ENCODE measurements at places on chromosomes 1 and 21.

GRCh38 chr1:203666609-203667008, 40.0 kb downstream of the ATP2B4 start:
- no peak for DNase-seq

DNA sequence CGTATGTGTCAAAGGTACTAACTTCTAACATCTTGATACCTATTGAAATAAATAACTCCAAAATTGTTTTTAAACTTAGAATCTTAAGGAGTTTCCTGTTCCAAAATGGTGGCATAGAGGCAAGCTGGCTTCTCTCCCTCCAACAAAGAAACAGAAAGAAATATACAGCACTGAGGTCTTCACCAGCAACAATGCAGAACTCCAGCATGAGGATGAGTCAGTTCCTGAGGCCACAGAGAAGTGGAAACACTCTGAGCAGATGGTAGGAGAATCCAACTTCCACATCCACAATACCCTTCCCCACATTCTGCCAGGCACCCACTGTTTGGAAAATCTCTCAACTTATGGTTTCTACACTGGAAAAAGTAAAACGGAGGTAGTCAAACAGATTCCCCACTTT, 12.2 kb upstream of the PPIH start:
- DNase-seq, result no peak

- peak; percentile 76 for DNase-seq
These were observed 117.8 kb downstream of the HHAT start for GRCh38 chr1:210446479-210446878.

DNA sequence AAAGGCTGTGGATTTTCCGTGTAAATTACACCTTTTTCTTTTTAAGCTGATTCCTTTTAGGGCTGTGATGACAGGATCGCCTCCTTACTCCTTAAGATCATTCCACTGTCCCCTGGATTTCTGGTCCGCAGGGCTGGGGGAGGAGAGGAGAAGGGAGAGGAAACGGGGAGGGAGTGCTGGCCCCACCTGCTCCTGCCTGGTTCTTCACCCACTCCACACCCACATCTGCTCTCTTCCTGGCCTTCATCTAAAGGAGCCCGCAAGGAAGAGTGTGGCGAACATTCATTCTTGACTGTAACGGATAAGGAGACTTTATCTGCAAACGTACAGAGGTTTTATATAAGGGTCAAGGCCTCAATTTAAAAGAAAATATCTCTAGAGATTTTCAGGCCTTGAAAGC, 242.0 kb downstream of the RHOU start:
- DNase-seq, result no peak

DNA sequence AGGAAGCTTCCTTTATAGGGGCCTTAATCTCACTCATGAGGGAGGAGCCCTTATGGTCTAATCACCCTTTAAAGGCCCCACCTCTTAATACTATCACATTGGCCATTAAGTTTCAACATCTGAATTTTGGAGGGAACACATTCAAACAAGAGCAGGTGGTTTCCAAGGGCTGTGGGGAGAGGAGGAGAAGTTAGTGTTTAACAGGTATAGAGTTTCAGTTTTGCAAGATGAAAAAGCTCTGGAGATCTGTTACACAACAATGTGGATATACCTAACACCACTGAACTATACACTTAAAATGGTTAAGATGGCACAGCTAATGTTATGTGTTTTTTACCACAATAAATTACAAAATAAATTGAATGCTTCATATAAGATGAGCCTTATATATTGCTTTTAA, 113.4 kb upstream of the DNAH14 start:
- no peak for DNase-seq

- DNase-seq, result no peak
These were observed 10.9 kb upstream of the SAMD11 start for GRCh38 chr1:912740-913301.

GRCh38 chr1:23422941-23423340, 1.6 kb downstream of the TCEA3 start:
- no peak for DNase-seq

DNA sequence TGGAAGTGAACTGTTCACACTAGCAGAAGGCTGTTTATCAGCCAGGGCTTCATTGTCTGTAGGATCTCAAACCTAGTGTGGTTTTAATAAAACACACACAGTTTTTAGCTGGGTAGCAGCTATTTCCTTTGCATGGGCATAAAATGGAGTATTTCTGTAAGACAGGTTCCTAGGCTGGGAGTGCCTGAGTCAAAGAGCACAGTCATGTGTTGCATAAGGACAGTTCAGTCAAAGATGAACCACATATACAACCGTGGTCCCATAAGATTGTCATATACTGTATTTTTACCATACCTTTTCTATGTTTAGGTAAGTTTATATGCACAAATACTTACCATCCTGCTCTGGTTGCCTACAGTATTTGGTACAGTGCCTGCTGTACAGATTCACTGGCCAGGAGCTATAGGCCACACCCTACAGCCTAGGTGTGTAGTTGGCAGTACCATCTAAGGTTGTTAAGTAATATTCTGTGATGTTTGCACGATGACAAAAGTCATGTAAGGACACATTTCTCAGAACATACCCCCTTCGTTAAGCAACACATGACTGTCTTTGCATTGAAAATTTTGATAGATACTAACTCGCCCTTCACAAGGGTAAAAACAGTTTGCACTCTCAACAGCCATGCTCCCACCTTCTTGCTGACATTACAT, 17.2 kb downstream of the LGALS8 start:
- no peak for DNase-seq

- DNase-seq, result no peak
These were observed 7.0 kb downstream of the TRIM33 start for GRCh38 chr1:114503916-114504422.

DNA sequence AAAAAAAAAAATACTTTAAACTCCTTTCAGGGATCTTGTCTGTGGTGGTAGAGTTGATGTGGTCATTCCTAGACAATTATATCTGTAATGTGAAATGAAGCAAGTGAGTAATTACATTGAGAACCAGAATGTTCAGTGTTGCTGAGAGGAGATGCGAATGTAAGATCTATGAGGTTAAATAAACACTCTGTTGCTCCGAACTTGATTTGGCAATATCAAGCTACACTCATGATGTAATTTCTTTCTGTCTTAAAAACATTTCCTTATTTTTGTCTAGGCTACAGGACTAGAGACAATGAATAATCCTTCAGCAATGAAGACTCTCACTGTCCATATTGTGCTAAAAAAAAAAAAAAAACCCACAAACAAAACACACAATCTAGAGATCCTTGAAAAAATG, 63.1 kb upstream of the IGSF5 start:
- DNase-seq, result no peak

DNA sequence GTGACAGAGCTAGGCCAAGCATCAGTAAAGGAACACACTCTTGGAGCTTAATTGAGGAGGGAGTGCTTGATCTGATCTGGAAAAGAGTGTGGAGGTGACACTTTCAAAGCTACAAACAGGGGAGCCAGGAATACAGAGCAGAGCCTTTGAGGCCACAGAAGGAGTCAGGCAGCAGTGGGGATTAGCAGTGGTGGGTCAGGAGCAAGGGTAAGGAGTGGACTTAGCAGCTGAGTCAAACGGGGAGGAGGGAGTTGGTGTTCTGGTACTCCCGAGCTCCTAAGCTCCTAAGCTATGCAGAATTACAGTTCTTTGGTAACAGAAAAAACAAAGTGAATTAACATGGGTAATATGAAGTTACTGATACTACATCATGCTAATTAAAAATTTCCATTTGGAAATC, 14.5 kb downstream of the RAB4A start:
- DNase-seq, result no peak

DNA sequence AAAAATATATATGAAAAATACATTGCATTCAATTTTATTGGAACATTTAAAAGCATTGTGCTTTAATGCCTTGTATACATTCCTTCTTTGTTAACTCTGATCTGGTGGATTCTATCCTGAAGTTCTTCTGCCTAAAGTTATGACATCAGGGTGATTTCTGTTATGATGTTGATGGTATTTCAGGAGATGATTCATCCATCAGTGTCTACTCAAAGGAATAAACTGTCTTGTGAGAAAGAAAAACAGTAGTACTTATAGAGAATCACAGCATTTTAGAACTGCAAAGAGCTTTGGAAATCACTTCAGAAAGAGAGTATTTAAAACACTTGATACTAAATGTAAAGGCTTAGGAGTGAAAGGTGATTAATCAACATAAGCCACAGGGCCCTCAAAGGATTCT, 155.7 kb downstream of the PTPRC start:
- DNase-seq, result peak; percentile 28

DNA sequence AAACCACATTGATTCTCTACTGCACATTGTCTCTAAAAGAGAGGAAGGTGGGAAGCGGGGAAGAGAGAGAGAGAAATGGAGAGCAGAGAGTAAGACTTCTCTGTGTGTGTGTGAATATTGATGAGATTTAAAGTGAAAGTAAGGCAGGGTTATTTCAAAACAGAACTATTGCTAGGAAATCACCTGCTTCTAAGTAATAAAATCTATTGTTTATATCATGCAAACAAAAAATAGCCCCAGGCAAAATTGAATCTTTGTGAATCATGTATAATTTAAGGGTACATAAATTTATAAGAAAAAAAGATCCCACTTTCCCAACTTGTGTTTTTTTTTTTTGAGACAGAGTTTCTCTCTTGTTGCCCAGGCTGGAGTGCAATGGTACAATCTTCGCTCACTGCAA, 1.2 kb upstream of the GBP7 start:
- DNase-seq, result no peak

GRCh38 chr1:234906654-234907053, 222.0 kb downstream of the TOMM20 start:
- DNase-seq, result no peak

DNA sequence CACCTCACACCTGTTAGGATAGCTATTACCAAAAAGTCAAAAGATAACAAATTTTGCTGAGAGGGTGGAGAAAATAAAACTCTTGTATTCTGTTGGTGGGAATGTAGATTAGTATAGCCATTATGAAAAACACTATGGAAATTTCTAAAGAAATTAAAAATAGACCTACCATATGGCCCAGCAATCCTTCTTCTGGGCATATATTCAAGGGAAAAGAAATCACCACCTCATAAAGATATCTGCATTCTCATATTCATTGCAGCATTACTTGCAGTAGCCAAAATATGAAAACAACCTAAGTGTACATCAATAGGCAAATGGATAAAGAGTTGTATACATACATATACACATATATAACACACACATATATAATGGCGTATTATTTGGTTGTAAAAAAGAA, 791.6 kb upstream of the RGS18 start:
- no peak for DNase-seq

GRCh38 chr1:200779326-200779725, 40.6 kb downstream of the CAMSAP2 start:
- no peak for DNase-seq

GRCh38 chr1:169321539-169321938, 46.1 kb downstream of the NME7 start:
- DNase-seq, result peak; percentile 63

DNA sequence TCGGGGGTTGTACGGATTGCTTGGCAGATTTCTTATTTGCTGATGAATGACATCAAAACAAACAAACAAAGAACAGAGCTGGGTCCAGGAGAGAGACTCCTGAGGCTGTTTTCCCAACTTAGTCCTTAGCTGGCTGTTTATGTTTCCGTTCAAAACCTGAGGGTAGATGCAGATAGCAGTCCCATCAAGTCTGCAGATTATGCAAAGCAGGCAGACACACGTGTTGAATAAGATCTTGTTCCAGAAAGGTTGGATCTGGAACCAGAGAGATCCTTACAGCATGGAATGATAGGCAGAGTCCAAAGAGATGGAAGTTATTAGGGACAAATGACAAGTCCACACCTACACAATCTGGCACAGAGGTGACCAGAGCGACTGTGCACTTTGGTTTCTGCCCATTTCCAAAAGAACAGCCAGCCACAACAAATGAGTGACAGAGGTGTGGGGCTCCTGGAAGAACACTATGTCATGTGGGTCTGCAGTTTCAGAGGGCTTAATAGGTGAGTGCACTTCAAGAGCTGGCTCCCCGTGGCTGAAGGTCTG, 65.5 kb downstream of the MAN1C1 start:
- DNase-seq, result no peak

GRCh38 chr1:81950591-81951244, 150.0 kb downstream of the ADGRL2 start:
- no peak for DNase-seq

- DNase-seq, result no peak
These were observed 24.3 kb upstream of the CCDC190 start for GRCh38 chr1:162885265-162885664.

GRCh38 chr1:219088778-219089557, 84.7 kb upstream of the LYPLAL1 start:
- DNase-seq, result no peak

DNA sequence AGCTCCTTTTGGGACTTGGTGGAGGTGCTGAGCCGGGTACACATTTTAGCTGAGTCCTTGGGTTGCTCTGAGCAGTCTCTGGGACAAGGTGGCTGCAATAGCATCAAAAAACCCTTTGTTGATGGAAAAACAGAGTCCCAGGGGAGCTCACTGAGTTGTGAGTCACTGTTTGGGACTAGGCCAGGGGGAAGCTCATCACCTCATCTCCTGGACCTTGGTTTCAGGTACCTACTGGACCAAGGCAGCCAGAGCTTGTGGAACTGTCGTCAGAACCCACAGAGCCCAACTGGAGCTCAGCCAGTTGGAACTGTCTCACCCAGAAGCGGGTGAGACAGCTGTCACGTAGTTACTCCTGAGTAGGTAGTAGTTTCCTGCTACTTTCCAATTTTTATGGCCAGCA, 146.7 kb downstream of the HLX start:
- peak; percentile 55 for DNase-seq

DNA sequence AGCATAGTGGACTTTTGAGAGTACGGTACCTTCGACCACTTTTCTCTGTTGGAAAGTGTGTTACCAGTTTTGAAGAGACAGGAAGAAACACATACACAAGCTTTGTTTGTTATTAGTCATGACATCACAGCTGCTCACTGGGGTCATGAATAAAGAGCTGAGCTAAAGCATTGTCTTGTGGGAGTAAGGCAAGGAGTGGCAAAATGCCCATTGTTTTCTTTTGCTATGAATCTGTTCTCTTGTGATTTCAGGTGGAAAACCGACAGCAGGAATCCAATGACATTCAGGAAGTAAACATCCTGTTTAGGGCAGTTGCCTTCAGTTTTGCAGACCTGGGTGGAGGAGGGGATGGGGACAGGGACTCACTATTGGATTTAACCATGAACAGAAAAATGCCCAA, 66.2 kb downstream of the RGL1 start:
- peak; percentile 23 for DNase-seq

All from COLO829 (cell line).